Activated T-helper 1 cell treated with anti-CD3 and anti-CD28 coated beads, Interleukin-2, amount 50 U/mL, for 16 hours (primary cell): ENCODE measurements at places on chromosomes 3 and 15.

GRCh38 chr3:98746882-98747281 lies 16.3 kb upstream of the ST3GAL6 start:
- DNase-seq = no peak

GRCh38 chr3:9032231-9032777 lies 69.0 kb upstream of the RAD18 start:
- DNase-seq = no peak

GRCh38 chr3:59425371-59425770 lies 375.5 kb upstream of the CFAP20DC start:
- DNase-seq = no peak

- no peak for DNase-seq
Measured at GRCh38 chr3:100556673-100557310, 52.6 kb upstream of the ADGRG7 start.

GRCh38 chr15:88174571-88174970 lies 82.0 kb downstream of the NTRK3 start:
- no peak for DNase-seq

DNA sequence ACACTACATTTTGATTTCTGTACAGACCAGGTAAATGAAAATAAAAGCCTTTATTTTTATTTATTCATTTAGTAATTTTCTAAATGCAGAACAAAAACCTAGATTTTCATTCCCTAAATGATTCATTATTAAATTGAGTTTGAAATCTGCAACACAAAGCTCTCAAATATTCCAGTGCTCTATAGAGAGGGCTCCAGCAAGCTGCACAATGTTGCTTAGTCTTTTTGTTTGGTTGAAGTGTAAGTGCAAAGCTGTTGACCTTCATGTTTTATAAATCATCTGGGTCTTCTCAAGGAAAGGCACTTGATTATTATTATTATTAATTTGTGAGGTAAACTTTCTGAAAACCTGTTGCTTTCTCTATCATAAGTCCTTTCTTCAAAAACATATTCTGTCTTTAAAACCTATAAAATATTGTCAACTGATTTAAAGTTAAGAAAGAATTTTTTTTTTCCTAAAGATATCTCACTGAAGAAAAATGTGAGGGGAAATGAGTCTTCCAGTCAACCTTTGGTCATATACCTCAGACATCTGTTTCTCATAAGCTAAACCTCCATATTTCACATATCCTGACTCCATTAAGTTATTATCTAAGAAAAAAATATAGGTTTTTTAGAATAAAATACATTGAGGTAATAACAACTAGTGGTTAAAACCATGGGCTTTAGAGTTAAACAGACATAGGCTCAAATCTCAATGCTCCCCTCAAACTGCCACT lies 100.7 kb downstream of the ZIC4 start:
- DNase-seq = no peak

DNA sequence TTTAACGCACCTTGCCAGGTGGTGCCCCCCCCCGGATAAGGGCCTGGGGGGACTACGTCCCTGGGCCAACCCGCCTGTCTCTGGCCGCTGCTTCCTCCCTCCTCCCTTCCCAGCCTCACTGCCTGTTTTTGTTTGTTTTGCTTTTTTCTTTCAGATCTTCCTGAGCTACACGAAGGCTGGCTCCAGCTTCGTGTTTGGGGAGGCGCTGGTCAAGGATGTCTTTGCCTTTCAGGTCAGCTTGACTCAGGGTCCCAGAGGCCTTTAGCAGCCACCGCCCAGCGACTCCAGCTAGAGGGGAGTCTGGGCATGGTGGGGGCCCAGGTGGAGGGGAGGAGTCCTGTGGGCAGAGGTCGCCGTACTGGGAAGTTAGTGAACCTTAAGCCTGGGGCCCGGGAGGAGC lies 24.1 kb downstream of the SLC28A1 start:
- DNase-seq = no peak

DNA sequence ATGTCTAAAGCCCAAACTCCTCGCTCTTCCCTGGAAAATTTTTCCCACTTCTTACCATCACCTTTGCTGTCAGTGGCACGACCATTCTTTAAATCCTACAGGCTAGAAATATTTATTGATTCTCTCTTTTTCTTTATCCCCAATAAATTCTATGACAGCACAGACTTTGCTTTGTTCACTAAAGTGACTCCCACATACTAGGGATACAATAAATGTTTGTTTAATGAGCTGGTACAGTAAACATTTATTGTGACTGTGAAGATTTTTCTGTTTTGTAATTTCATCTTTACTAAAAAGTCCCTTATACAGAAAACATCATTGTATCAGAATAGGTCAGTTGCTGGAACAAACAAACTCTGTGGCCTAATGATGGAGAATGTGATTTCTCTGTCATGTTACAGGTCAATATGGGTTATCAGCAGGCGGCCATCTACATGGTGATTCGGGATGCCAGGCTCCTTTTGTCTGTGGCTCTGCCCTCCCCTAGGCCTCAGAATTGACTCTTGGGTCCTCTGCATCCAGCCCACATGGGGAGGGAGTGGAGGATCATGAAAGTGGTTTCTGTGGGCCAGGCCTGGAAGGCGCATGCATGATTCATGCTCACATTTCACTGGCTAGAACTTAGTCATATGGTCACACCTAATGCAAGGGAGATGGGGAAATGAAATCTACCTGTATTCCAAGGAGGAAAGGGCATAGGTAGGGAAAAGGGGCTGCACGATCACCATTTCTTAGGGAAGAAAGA lies 22.7 kb upstream of the KNG1 start:
- DNase-seq = no peak
